ENCODE measurements at places on chromosomes 2 and 18.
A peak's percentile ranks its signal among the peaks of the same experiment; 100 is the strongest.

DNA sequence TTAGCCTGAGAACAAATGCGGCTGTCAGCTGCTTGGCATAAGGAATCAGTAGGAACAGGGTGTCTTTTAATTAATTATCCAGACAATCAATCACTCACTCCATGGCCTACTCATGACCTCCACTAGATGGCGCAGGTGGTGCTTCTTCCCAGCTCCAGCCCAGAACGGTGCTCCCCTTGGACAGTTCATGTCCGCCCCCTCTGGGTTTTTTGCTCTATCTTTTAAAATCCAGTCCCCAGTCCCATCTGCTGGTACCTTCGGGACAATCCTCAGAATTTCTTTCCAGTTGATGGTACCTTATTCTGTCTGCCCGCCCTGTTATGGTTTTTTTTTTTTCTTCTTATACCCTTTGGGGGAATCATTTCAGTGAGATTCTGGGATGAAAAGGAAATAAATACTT, 99.8 kb downstream of the CACNB4 start:
- peak; percentile 62 for DNase-seq

DNA sequence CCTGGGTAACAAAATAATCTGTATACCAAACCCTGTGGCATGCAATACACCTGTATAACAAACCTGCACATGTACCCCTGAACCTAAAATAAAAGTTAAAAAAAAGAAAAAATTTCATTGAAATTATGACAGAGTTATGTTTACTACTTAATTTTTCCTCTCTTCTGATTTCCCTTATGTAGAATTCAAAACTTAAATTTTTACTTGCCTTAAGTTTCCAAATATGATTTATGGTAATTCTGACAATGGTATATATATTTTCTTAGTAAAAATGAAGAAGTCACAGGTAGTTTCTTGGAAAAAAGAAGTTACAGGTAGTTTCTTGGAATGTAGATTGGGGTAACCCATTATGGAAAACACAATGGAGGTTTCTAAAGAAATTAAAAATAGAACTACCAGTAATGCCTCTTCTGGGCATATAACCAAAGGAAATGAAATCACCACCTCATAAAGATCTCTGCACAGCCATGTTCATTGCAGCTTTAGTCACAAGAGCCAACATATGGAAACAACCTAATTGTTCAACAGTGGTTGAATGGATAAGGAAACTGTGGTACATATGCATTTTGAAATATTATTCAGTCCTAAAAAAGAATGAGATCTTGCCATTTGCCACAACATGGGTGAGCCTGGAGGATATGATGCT, 164.9 kb downstream of the BABAM2 start:
- DNase-seq: no peak

DNA sequence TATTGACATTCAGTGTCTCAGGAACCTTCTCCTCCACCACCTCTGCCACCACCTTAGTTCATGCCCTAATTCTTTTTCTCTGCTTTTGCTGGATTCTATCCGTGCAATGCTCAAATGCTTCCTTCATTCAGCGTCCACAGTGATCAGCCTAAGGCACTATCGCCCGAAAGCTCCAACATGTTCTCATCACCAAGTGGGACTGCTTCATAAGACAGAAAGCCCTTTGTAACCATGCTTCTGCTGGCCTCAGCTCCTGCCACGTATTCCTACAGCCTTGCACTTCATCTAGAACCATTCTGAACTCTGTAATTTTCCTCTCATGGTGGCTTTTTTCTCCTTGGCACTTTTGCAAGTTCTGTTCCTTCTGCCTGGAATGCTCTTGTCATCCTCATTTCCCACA, 222.9 kb downstream of the HNMT start:
- DNase-seq: no peak

DNA sequence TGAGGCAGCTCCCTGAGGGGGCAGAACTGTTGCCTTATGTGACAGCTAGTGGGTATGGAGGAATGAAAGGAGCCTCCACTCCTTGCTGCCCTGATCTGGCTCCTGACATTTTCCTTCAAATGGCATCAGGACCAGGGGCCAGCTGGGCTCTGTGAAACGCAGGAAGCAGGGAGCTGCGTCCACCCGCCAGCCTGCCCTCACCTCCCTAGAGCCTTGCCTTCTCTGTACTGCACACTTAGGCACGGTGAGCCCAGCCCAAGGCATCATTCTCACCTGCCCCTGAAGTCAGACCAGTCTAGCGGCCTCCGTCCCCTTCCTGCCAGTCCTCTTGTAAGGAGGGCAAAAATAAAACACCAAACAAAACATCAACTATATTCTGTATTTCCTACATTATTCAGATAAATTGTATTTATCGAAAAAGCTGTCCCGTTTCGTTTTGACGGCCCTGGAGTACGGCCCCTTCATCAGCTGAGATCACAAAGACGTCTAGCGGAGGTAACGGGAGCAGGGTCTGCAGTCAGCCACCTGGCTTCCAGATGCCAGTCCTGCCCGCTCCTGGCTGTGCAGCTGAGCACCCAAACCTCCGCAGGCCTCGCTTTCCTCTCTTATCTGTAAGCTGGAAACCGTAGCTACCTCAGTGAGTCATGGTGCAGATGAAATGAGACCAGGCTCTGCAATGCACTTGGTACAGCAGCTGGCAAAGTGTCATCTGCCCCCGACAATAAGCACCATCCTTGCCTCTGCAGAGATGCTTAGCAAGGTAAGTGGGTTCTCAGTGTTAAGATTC, 6.9 kb upstream of the CTDP1 start:
- DNase-seq: no peak

Measured in stimulated activated naive CD8-positive, alpha-beta T cell treated with anti-CD3 and anti-CD28 coated beads, Interleukin-15, Interleukin-2, amounts not matched to agents 100 U/mL and 50 U/mL, for 24 hours (primary cell).